ENCODE measurements at places on chromosomes 3 and 15.

DNA sequence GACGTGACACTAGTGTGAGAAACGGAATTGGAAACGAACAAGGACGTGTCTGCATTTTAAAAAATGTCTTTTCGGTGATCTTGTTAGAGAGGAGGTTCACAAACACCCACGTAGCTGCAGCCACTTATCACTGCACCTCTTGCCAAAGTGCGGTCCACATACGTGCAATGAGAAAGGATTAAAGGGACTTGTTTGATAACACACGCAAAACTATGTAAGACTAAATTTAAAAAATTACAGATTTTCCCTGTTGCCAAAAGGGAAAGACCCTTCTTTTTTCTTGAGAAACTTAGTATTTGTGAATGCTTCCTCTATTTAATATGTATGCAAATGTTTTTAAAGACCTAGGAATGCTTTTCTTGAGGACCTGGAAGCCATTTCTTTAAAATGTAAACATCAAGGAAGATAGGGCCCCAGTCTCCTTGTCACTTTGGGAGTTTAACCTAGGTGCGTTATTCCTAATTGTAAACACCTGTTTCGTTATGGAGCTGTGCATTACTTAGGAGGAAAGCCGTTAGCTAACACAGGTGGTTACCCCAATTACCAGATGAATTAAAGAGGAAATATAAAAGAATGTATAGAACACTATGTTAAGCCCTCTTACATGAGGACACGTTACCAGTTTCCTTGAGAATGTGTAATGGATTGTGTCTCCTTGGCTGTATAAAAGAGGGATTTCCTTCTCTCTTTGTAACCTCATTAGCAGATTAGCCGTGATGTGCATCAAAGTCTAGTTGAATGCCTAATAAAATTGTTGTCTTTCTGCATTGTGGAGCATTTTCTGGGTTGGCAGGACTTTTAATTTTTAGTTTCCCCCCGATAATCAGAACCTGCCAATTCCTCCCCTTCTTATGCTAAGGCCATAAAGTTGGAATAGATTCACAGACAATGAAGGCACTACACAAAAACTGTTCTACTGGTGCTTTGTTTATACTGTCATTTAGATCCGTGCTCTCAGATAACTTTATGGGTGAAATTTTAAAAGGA lies 1.0 kb downstream of the LEKR1 start:
- DNase-seq: no peak

GRCh38 chr15:71295603-71296314 lies 180.5 kb downstream of the THSD4 start:
- DNase-seq: no peak

DNA sequence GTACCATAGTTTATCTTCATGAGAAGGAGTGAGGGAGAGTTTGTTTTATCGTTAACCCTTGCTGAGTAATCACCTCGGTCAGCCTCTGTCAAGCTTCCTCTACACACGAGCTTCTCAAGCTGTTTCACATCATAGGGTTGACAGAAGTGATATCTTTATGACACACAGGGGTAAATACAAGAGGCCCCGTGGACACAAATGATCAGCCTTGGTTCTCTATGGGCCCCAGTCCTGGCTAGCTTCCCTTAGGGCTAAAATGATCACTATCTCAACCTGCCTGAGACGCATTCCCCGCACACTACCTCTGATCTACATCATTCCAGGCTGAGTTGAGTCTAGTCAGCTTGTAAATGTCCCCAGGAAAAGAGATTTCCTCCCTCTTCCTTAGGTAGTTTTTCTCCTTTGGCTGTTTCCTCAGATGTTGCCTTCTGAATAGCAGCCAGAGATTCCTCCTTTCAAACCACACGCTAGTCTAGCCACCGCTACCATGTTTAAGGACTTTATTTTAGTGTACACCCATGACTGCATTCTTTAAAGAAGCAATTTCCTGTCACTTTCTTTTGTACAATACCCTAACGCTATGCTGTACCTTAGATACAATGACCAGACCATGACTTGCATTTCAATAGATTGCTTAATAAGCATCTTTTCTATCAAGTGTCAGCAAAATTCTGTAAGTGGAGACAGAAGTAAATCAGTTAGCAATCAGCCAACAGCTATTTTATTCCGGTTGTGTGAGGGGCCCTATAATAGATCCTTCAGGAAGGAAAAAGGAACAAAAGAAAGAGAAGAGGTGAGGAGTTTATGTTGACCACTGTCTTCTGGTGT lies 35.1 kb upstream of the PPARG start:
- no peak for DNase-seq

- DNase-seq: no peak
Observed at GRCh38 chr3:45204136-45204535, 22.0 kb downstream of the TMEM158 start.

GRCh38 chr15:96948981-96949380 lies 618.5 kb downstream of the NR2F2 start:
- no peak for DNase-seq
